GM04504 (cell line): ENCODE measurements at places on chromosomes 5 and 9.

GRCh38 chr9:77815260-77815659, 167.1 kb upstream of the GNA14 start:
- no peak for DNase-seq

DNA sequence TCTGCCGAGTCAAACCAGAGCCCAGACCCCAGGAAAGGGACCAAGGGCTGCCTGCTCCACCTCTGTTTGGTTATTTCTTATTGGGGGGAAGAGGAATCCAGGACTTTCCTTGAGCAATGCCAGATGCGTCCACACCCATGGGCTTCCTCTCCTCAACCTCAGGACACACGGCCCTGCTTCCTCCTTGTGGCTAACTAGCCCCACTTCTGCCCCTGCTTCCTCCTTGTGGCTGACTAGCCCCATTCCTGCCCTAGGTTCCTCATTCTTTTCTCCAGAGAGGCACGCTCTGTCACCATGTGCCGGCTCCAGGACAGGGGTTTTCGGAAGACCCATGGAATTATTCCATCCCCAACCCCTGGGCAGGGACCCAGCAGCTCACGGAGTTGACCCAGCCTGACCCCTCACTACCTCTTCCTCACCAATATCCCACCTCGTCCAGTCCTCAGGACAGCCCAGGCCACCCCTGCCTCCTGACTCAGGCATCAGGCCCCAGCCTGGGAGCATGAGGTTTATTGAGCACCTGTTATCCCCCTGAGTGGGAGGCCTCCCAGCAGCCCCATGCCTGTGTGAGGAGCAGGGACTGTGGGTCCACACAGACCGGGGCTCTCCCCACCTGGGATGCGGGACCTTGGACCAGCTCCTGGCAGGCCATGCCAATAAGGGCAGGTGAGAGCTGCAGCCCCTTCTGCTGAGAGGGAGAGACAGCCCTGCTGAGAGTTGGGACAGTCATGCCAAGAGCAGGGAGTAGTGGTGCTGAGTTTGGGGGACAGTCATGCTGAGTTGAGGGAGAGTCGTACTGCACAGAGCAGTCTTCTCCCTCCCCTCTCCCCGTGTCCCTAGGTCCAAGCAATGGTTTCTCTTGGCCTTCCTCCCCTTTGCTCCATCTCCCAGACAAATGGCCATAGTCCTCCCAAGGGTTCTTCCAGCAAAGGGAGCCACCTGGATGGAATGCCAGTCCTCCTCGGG, 11.8 kb upstream of the FCN1 start:
- no peak for DNase-seq

DNA sequence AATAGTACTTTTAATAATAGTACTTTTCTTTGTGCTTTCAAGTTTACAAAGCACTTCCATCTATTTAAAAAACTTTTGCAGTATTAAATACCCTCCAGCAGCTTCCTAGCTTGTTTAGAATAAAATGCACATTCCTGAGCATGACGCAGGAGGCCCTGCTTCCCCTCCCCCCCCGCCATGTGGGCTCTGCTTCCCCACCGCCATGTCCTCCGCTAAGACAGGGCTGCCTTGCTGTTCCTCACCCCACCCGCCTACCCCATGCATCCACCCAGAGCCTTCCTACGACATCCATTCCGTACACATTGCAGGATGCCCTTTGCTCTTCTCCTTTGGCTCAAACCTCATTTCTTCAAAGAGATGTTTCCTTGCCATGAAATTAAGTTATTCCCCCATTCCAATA, 205.9 kb upstream of the MSX2 start:
- no peak for DNase-seq

DNA sequence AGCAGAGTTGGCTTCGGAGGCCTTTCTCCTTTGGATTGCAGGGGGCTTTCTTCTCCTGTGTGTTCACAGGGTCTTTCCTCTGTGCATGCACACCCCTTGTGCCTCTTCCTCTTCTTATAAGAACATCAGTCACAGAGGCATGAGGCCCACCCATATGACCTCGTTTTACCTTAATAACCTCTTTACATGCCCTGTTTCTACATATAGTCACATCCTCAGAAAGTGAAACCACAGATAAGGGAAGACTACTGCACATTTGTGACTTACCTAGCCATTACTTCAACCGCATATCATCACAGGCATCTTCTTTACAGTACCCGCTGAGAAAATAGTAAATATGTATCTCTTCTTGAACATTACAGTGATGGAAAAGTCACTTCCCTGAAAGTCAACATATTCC, 204.9 kb upstream of the TARS1 start:
- no peak for DNase-seq

DNA sequence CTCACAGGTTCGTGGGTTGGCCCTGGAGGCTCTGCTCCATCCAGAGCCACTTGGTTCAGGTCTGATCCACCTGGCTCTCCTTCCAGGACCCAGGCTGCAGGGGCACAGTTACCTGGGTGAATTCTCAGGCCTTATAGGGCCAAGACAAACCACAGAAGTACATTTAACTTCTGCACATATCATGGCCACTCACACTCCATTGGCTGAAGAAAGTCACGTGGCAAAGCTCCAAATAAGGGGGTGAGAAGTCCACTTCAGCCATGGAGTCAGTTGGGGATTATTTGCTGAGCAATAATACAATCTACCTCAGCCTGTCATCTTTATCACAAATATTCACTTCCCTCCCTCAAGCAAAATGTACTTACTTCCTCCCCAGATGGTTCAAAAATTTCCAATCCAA, 83.6 kb downstream of the MACROH2A1 start:
- no peak for DNase-seq

DNA sequence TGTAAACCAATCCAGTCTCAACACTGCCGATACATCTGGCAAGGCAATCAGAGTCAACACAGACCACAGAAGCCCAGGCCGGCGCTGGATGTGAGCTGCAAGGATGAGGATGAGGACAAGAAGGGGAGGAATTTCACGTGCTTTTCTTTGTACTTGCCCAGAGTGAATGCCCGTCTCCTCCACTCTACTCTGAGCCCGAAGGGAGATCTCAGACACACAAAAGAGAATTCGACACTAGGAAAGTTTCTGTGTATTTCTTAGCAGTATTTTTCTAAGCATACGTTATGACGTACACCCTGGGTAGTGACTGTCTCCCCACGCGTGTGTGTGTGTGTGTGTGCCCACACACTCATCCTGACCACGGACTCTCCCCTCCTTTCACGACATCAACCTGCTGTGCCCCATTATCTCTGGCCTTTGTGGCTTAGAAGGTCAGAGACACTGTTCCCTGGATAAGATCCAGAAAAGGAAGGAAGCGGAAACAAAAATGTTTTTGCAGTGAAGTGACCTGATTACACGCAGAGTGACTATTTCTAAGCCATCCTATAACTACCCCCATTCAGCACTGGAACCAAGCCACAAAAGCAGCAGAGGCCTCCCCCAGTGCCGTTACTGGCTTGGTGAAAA, 227.3 kb upstream of the DAPK1 start:
- DNase-seq = no peak

GRCh38 chr9:91948597-91949391, 1.2 kb downstream of the ROR2 start:
- no peak for DNase-seq

GRCh38 chr5:62692946-62693713, 114.5 kb downstream of the LRRC70 start:
- DNase-seq = no peak
